Activated CD4-positive, alpha-beta T cell treated with anti-CD3 and anti-CD28 coated beads, Interleukin-2, amount 50 U/mL, for 1 hour (primary cell): ENCODE measurements at places on chromosomes 16 and 17.

GRCh38 chr16:58264007-58264406 is 30.8 kb downstream of the PRSS54 start:
- no peak for DNase-seq

- DNase-seq: no peak
These were observed 3.5 kb upstream of the ABR start for GRCh38 chr17:1183171-1183873.

DNA sequence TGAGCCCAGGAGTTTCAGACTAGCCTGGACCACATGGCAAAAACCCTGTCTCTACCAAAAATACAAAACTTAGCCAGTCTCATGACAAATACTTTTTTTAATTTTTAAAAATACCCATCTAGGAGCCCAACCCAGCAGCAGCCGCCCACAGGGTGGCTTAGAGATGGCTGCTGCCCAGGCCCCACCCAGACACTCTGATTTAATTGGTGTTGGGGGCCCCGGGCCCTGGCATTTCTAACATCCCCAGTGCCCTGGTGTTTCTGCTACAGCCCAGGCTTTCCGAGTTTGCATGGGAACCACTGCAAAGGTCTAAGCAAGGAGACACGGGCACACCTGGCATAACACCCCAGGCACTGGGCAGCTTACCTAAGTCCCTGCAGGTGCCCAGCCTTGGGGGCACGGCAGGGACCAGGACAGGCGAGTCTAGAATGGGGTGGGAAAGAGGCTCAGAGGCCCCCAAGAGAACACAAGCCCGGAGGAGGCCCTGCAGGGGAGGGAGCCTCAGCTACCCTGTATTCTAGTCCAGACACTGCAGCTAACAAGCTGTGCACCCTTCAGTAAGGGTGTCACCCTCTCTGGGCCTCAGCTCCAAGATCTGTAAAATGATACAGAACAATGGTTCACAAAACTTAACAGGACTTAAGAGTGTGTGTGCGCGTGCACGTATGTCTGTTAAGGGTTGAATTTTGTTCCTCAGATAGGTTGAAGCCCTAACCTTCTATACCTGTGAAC is 48.8 kb downstream of the RMI2 start:
- no peak for DNase-seq

DNA sequence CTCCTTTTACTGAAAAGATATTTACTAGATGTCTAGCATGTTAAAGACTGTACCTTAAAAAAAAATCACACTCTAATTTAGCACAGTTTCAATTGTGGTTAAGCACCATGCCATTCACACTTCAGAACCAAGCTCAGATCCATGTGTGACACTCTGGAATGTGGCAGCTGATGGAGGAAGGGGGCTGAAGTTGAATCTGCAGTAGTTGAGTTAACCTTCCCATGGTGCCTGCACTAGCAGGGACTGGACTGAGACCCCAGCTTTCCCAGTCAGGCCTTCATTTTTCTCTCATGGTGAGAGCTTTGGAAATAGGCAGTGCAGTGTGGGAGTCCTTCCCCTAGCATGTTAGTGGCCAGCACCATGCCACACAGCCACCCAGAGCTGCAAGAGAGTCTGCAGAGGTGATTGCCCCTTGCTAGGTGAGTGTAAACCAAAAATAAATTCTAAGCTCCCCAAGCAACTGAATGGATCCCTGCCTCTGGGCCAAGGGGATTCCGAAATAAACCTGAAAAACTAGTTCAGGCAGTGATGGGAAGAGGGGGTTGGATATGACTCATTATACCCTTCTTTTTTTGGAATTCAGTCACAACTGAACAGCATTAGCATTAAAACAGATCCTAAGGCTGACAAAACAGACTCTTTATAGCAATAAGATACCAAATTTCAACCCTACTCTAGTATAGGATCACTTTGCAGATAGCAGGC is 208.5 kb downstream of the WWOX start:
- no peak for DNase-seq

GRCh38 chr17:43871946-43872690 is 25.1 kb downstream of the CD300LG start:
- DNase-seq: no peak

DNA sequence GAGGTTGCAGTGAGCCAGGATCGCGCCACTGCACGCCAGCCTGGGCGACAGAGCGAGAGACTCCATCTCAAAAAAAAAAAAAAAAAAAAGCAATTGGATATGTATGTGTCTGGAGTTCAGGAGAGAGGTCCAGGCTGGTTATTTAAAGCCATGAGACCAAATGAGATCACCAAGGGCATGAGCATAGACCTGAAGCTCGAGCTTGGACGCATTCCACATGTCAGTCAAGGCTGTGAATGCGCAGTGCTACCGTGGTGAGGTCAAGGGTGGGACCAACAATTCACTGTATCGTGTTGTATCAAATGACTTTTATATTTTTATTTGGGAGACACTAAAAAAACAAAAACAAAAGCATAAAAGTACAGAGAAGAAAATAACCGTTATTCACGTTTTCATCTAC is 29.1 kb upstream of the SPNS2 start:
- DNase-seq: no peak

- DNase-seq: no peak
These were observed 24.0 kb downstream of the PRKCB start for GRCh38 chr16:23859713-23860269.

DNA sequence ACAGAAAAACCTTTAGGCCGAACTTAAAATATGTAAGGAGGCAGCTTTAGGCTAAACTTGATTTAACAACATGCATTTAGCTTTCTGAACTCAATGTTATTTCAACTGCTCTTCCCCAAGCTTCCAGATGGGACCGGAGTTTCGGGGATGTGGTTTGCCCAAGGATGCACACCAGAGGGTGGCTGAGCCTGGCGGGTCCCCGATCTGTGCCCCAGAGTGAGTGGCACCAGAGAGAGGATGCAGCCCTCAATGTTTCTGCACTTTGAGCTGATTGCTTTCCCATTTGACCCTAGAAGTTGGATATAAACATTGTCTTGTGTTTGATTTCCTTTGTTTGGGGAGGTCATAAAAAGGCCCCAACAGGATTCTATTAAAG is 348.0 kb upstream of the TNRC6C start:
- peak; percentile 6 for DNase-seq

DNA sequence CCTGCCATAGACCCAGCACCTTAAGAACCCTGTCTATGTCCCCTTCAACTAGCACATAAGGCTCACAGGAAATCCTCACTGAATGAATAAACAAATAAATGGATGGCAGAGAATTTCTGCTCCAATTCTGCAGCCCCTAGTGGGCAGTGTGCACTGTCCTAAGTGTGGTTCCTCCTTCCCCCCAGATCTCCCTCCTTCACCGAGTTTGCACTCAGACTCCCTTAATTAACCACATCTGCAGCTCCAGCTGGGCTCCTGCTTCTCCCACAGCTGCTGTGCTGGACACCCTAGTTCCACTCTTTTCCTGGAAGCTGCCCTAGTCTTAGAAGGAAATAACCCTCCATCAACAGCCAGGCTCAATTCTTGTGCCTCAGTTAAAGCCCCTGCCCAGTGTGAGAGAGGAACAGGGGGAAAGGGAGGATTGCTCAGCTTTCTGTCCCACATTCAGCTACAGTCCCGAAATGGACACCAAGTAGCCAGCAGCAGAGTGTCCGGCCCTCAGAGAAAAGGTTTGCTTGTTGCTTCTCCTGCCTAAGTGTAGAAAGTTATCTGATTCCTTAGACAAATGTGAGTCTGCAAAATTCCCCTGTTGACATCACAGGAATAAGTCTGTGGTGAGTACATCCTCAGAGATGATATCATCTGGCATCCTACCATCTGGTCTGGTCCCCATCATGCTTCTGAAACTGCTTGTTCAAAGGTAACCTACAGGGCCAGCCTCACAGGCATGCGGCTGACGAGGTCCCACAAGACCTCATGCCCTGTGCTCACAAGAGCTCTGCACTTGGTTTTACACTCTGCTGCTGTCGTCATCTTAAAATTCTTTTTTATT is 12.3 kb downstream of the LRRC3C start:
- no peak for DNase-seq

GRCh38 chr16:53841884-53842283 is 137.9 kb downstream of the FTO start:
- DNase-seq: no peak

GRCh38 chr17:13518261-13519000 is 83.3 kb downstream of the HS3ST3A1 start:
- DNase-seq: no peak

GRCh38 chr17:50487213-50488096 is 8.8 kb downstream of the RSAD1 start:
- DNase-seq: no peak

GRCh38 chr17:47682138-47682537 is 11.8 kb upstream of the TBKBP1 start:
- DNase-seq: no peak

DNA sequence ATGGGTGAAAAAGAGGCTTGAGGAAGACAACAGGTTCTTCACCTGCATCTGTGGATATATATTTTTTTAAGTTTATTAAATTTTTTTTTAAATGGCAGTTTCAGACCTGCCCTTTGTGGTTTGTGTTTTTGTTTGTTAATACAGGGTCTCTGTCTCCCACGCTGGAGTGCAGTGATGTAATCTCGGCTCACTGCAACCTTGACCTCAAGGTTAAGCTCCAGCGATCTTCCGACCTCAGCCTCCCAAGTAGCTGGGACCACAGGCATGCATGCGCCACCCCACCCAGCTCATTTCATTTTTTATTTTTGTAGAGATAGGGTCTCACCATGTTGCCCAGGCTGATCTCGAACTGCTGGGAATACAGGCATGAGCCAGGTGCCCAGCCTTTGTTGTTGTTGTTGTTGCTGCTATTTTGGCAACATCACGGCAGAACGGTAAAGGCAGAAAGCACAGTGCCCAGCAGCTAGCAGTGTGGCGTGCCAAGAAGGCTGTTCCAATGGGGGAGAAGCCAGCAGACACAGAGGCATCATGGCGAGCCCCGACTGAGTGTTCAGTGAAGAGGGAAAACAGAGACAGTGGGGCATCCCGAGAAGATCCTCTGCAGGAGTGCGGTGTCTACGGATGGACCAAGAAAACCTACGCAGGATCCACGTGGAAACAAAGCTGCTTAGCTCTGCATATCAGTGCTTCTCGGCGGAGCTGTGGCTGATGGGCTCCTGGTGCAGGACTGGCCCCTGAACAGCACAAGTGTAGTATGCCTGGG is 19.6 kb downstream of the TMC6 start:
- no peak for DNase-seq

DNA sequence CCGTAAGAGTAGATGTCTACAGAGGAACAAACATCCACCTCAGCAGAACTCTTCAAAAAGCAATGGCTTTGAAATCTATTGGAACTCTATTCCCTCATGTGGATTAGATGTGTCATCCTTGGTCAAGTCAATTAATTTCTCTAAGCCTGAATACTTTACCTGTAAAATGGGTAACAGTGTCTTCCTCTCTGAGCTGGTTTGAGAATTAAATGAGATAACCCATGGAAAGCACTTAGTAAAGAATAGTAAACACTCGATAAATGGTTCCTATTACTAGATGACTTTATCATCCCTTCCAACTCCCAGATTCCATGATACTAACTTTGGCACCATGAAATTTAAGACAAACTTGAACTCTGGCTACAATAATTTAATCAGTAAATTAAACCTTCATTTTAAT is 89.1 kb downstream of the SKAP1 start:
- DNase-seq: no peak

GRCh38 chr17:28925912-28926365 is 23.1 kb upstream of the DHRS13 start:
- DNase-seq: peak; percentile 35

DNA sequence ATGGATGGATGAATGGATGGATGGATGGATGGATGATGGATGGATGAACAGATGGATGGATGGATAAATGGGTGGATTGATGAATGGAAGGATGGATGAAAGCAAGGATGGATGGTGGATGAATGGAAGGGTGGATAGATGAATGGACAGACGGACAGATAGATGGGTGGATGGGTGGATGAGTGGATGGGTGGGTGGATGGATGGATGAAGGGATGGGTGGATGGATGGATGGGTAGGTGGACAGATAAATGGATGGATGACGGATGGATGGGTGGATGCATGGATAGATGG is 14.9 kb downstream of the SRL start:
- DNase-seq: no peak

GRCh38 chr17:80025140-80025539 is 10.5 kb downstream of the TBC1D16 start:
- DNase-seq: no peak

- no peak for DNase-seq
These were observed 3.0 kb upstream of the MGAT5B start for GRCh38 chr17:76865174-76865573.

DNA sequence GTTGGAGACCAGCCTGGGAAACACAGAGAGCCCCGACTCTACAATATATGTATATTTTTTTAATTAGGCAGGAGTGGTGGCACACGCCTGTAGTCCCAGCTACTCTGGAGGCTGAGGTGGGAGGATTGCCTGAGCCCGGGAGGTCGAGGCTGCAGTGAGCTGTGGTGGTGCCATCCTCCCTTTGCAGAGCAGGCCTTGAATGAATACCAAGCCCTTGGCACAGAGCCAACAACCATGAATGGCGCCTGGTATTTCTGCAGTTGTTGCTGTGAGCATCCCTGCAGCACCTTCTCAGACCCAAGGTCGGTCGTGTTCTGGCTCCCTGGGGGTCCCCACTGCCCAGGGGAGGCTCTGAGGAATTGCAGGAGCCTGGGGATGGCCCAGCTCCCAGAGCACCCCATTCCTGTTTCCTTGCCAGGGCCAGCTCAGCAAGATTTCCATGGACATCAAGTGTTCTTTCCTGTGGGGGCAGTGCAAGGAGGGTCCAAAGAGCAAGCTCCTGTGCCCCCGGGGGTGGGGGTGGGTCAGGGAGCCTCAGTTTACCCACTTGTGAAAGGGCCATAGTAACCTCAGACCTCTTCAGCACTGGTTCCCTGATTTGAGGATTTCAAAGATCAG is 25.6 kb upstream of the RMI2 start:
- DNase-seq: no peak

DNA sequence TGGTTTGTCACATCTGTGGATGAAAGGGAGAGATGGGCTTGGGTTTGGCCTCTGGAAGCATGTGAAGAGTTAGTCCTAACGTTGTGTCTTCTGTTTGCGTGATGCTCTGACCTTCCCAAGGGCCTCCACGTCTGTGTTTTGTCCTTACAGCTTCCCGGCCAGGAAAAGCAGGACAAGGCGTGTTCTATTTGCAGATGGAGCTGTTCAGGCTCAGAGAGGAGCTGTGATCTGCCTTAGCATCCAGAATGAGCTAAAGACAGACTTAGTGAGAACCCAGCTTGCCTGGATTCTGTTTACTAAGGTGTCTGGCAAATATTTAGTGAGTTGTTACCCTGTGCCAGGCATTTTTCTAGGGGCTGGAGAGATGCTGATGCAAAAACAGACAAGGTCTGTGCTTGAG is 282.1 kb downstream of the CBLN1 start:
- no peak for DNase-seq

- DNase-seq: no peak
These were observed 42.1 kb upstream of the RPH3AL start for GRCh38 chr17:394718-395095.

GRCh38 chr17:57707892-57708291 is 37.2 kb downstream of the CCDC182 start:
- DNase-seq: no peak
